ENCODE measurements at places on chromosomes 3 and 15. TPM values are rescaled to one million over a fixed set of nuclear protein-coding genes. Genes with fewer than 3 reads are reported as not detected.

- H3K4me3 ChIP-seq: no peak overlapping the region
- no peak overlapping the region for H3K27ac ChIP-seq
Observed at GRCh38 chr15:85477730-85478129, 97.3 kb downstream of the AKAP13 start.

Gene NTRK3
- 11.7 TPM for total RNA-seq

GRCh38 chr3:1191026-1191425 lies 98.2 kb downstream of the CNTN6 start:
- no peak for DNase-seq
- H3K27ac ChIP-seq: no peak overlapping the region
- H3K4me3 ChIP-seq: no peak overlapping the region
- no peaks in the 10 kb centered on the region for H3K4me1 ChIP-seq
- no peaks in the 10 kb centered on the region for H3K27me3 ChIP-seq

DNA sequence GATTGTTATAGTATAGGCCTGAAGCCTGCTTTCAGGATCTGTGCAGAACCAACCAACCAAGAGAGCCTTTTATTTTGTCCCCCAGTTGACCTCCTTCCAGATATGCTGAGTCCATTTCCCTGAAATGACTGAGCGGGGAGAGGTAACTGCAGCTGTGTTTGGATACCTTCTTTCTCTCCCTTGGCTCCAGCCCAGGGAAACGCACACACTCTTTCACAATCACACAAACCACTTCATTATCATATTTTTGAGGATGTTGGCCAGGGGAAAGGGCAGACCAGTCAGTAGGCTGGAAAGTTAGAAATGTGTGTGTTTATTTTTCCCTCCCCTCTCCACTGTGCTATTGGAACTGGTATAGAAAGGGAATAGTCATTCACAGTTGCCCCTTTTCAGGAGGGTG lies 417.7 kb upstream of the TBL1XR1 start:
- no peaks in the 10 kb centered on the region for H3K27me3 ChIP-seq
- H3K4me1 ChIP-seq: peaks cover 29% of the 10 kb centered on the region
- H3K36me3 ChIP-seq: no peaks in the 10 kb centered on the region
- DNase-seq: no peak
- H3K4me3 ChIP-seq: no peak overlapping the region

Gene RTF1
- total RNA-seq: 22.0 TPM

Gene CHRNA5
- 1.0 TPM for total RNA-seq

Gene GNAT1
- total RNA-seq: not detected

DNA sequence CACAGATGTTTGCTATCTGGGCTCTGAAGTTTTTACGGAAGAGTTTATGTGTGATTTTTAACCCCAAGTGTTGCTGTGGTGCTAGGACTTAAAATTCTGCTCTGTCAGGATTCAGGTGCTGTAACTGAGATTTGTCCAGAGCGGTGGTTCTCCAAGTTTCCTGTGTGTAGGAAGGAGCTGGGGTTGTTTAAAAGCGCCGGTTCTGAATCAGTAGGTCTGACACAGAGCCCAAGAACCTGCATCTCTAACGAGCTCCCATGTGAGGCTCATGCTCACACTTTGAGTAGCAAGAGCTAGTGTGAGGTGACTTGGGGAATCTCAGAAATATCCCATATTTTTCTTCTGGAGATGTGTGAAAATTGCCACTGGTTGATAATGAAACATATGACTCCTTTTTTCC lies 325.5 kb downstream of the SATB1 start:
- H3K27me3 ChIP-seq: no peaks in the 10 kb centered on the region
- H3K36me3 ChIP-seq: no peaks in the 10 kb centered on the region
- no peak overlapping the region for H3K27ac ChIP-seq
- H3K4me3 ChIP-seq: no peak overlapping the region

DNA sequence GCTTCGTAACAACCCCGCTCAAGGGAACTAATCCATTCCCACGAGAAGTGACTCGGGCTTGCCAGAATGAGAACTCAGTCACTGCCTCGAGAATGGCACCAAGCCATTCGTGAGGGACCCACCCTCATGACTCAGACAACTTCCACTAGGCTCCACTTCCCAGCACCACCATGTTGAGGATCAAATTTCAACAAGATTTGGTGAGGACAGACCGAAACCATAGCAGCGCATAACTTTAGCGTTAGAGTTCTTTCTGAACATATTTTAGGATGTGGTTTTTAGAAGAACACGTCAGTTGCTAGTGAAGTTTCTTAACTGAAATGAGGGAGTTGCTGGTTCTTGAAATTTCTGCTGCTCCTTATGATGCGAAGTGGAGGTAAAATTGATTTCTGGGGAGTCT lies 13.5 kb downstream of the PTPRG start:
- H3K4me1 ChIP-seq: no peaks in the 10 kb centered on the region
- H3K27me3 ChIP-seq: no peaks in the 10 kb centered on the region
- H3K27ac ChIP-seq: no peak overlapping the region
- no peak for DNase-seq

Gene AMIGO3
- total RNA-seq: 3.3 TPM

DNA sequence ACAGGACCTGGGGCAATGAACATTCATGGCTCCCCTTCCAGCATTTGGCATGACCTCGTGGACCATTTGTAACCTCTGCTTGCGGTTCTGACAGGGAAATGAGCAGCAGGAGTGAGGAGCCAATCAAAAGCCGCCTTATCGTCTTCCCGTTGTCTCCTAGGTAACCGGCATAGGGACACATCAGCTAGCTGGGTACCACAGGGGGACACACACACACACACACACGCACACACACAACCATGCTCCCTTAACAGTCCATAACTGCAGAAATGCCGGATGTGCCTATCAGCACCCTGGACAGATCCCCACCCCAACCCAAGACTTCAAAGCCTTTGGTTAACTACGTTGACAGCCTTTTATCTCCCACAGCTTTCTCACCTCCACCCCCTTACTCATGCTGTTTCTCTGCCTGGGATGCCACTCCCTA lies 53.4 kb upstream of the CCDC174 start:
- H3K27ac ChIP-seq: no peak overlapping the region
- no peaks in the 10 kb centered on the region for H3K36me3 ChIP-seq
- peaks cover 76% of the 10 kb centered on the region for H3K27me3 ChIP-seq
- DNase-seq: no peak

Gene UACA
- 28.4 TPM for total RNA-seq

- H3K27ac ChIP-seq: no peak overlapping the region
- H3K27me3 ChIP-seq: peaks cover 6% of the 10 kb centered on the region
- DNase-seq: no peak
- H3K4me3 ChIP-seq: no peak overlapping the region
- no peaks in the 10 kb centered on the region for H3K4me1 ChIP-seq
- no peaks in the 10 kb centered on the region for H3K36me3 ChIP-seq
Observed at GRCh38 chr3:45280971-45281370, 54.9 kb upstream of the TMEM158 start.

DNA sequence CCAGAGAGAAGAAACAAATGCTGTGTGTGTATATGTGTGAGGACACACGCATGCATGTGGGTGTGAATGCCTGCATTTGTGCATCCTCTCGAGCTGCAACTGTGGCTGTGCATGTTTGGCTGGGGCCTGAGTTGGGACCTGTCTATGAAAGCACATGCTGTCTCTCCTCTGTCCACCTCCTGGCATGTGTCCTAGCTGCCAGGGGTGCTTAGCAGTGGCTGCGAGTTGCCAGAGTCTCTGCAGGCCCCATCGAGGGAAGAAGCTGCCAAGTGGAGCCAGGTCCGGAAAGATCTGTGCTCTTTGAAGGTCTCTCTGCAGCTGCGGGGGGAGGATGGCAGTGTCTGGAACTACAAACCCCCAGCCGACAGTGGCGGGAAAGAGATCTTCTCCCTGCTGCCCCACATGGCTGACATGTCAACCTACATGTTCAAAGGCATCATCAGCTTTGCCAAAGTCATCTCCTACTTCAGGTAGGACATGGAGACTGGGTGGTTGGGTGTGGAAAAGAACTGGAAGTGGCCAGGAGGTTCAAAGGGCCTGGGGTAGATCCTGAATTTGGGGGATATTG lies 30.7 kb downstream of the NR1I2 start:
- no peak overlapping the region for H3K27ac ChIP-seq
- H3K27me3 ChIP-seq: peaks cover 5% of the 10 kb centered on the region
- no peak for DNase-seq
- peaks cover 10% of the 10 kb centered on the region for H3K4me1 ChIP-seq
- no peak overlapping the region for H3K4me3 ChIP-seq

DNA sequence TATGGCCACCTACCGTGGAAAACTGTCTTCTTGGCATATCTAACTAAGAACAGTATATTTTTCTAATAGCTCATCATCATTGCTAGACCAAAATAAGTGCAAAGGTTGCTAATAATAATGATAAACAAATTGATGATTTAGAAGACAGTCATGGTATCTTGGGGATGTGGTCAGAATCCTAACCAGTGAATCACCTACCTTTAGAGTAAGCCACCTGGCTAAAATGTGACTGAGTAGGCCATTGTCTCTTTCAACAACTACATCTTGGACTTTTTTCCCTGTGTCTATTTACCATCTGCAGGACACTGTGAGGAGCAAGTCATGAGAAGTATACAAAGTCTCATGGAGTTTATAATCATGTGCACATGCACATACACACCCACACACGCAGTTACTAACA lies 273.5 kb upstream of the SEMA6D start:
- H3K27ac ChIP-seq: no peak overlapping the region
- DNase-seq: no peak
- peaks cover 8% of the 10 kb centered on the region for H3K4me1 ChIP-seq
- H3K27me3 ChIP-seq: no peaks in the 10 kb centered on the region

DNA sequence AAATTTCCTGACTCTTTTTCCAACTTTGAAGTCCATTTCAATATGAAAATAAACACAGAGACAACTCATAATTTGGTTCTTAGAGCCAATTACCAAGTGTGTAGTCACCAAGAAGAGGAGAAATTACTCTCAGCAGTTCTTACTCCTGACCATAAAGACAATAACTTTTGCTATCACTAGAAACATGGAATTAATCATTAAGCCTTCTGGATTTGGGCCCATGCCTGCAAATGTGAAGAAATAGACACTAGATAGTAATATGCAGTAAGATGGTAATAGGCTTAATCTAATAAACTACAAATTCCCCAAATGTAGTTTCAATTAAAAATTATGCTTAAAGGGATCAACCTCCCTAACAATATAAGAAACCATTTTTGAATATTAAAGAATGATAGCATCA lies 185.1 kb upstream of the AGTR1 start:
- no peaks in the 10 kb centered on the region for H3K36me3 ChIP-seq
- no peaks in the 10 kb centered on the region for H3K4me1 ChIP-seq
- no peak for DNase-seq
- no peak overlapping the region for H3K4me3 ChIP-seq
- H3K27me3 ChIP-seq: no peaks in the 10 kb centered on the region
- no peak overlapping the region for H3K27ac ChIP-seq

GRCh38 chr3:156666073-156666472 lies 8.3 kb upstream of the TIPARP start:
- DNase-seq: no peak
- peaks cover 16% of the 10 kb centered on the region for H3K4me1 ChIP-seq
- no peak overlapping the region for H3K4me3 ChIP-seq
- no peak overlapping the region for H3K27ac ChIP-seq
- no peaks in the 10 kb centered on the region for H3K36me3 ChIP-seq

GRCh38 chr3:123692041-123692440 lies 107.2 kb upstream of the HACD2 start:
- peaks cover 25% of the 10 kb centered on the region for H3K4me1 ChIP-seq
- H3K27me3 ChIP-seq: no peaks in the 10 kb centered on the region
- no peaks in the 10 kb centered on the region for H3K36me3 ChIP-seq
- DNase-seq: no peak

DNA sequence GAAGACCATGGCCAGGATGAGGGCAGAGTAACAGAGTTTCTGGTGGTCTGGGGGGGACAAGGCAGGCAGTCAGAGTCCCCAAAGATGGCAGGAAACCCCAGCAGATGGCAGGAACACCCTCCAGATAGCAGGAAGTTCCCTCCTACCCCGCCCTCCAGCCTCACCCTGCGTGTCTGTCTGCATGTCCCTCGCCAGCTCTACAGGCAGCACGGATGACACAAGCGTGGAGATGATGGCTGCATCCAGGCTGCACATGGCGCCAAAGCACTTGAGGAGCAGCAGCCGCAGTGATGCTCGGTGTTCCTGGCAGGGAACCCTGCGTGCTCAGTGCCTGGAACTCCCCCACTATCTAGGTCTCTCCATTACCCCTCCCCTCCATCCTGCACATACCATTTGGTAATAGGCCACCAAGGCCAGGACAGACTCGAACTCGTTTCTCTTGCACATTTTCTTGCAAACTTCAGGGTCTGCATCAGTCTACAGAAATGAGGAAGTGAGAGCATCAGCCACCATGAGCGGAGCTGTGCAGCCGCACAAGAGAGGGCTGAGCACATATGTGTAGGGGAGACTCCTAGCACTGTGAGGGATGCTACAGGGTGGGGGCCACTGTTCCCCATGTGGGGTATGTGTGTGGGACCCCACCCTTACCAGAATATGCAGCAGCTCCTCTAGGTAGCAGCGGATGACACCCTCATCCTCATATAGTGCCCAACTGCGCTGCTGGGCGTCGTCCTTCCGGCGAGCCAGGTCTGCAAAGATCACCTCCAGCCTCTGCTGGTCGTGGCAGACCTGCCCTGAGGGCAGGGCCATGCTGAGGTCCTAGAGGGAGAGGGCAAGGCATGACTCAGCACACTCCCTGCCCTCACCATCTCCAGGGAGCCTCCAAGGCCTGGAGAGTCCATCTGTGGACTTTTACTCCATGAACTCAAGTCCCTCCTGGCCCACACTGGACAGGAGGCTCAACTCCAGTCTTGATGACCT lies 6.0 kb downstream of the NCKIPSD start:
- no peak overlapping the region for H3K4me3 ChIP-seq
- H3K36me3 ChIP-seq: peaks cover 50% of the 10 kb centered on the region
- H3K27me3 ChIP-seq: no peaks in the 10 kb centered on the region
- no peak for DNase-seq
- H3K27ac ChIP-seq: no peak overlapping the region

DNA sequence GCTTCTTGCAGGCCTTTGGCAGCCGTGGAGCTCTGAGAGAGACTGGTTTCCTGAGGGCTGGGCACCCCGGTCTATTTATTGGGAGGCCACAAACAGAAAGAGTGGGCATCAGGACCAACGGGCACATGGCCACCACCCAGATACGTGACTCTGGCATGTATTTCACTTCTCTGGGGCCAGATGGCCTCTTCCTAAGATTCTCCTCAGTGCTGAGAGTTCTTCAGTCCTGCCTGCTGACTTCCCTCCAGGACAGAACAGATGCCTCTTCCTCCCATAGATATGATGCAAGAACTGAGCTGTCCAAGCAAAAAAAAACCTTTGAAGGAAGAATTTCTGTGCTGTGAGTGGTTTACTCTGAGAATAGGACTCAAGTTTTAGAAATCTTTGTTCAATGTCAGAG lies 107.7 kb downstream of the IGF2BP2 start:
- H3K27me3 ChIP-seq: no peaks in the 10 kb centered on the region
- no peak for DNase-seq
- H3K4me3 ChIP-seq: no peak overlapping the region
- peaks cover 17% of the 10 kb centered on the region for H3K4me1 ChIP-seq

DNA sequence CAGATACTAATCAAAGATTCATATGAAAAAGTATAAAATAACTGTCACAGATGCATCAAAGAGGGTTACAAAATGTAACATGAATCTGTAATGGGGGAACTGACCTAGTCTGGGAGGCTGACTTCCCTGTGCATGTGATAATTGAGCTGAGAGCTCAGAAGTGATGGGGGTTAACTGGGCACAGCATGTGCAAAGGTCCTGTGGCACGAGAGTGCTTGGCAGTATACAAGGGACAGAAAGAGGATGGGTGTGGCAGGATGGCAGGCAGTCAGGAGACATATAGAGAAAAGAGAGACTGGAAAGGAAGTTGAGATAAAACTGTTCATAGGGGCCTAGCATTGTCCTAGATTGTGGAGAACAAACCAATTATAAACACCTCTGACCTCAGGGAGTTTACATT lies 47.8 kb upstream of the IREB2 start:
- DNase-seq: no peak
- H3K27me3 ChIP-seq: peaks cover 10% of the 10 kb centered on the region
- H3K4me3 ChIP-seq: no peak overlapping the region
- no peaks in the 10 kb centered on the region for H3K36me3 ChIP-seq

Gene NPAP1
- not detected for total RNA-seq

All from suprapubic skin (tissue), 4 donors.